NCI-H748 treated with DMSO at 0.1 percent for 48 hours (cell line): ENCODE measurements at places on chromosomes 1 and 21.

DNA sequence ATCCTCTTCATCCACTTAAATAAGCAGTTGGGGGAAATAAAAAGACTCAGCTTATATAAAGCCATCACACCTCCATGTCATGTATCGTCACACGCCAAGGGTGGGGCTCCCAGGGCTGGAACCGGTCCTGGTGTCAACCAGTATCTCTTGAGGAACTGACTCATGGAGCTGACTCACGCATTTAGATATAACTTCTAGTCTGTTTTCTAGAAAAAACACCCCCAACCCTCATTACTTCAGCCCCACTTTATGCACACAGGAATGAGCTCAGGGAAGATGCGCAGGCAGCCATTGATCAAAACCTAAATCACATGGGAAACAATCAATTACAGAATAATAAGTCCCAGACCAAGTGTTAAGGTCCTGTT lies 6.9 kb upstream of the IL22RA1 start:
- no peak for DNase-seq

DNA sequence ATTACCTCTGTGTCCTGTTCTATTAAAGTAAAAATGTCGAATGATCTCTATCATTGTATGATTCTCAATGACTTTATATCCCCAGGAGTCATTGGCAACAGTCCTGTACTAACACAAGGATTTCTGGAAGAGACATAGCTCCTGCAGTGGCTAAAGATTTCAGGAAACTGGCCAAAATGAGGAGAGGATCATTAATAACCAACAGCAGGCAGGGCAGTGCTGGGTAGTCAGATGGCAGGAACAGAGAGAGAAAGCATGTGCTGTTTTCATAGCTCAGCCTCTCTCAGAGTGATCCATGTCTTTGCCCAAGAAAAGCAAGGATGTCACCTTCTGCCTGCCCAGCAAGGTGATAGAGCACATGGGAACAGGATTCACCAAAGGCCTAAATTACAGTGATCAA lies 604.7 kb upstream of the PLXNA2 start:
- no peak for DNase-seq

GRCh38 chr21:25759573-25759972 lies 24.8 kb downstream of the GABPA start:
- DNase-seq = no peak

DNA sequence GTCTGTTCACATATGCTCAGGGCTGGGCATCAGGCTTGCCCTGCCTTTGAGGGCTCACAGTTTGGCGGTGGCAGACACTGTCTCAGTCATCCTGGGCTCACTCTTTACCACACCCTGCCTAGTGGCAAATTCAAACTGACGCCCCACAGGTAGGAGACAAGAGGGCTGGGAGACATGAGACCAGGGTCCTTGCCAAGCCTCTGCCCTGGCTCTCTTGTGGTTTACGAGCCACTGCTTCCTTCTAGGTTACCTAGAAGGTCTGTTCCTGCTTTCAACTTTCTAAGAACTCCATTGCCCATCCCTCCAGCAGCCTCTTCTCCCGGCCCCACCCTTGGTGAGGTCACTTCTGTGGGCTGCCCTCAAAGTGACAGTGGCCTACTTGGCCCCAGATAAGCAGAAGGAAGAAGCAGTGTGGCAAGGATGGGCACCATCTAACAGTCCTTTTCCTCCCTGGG lies 10.5 kb downstream of the KIF21B start:
- no peak for DNase-seq

- DNase-seq = no peak
These were observed 17.8 kb downstream of the YBX1 start for GRCh38 chr1:42700006-42700405.

DNA sequence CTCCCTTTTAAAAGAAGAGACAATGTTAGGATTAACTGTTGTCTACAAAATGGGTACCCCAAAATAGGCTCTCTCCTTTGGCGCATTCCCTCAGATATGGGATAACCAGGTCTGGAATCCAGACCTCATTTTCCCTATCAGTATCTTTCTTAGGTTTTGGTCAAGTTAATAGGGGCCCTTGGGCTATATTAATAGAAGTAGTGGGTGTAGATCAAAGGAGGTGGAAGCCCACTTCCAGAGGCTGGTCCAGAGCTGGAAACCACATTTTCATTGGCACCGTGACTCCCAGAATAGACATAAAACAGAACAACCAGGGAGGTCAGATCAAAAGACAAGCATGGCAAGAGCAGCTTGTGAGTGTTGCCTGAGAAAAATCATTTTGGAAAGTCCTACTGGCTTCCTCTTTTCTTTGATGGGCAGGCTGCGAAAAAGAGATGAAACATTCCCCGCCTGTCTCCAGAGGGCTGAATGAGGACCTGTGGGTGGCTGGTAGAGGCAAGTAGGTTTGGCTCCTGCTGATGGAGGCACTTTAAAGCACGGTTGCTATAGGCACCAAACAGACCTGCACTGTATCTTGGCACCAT lies 25.8 kb upstream of the KIF21B start:
- no peak for DNase-seq

DNA sequence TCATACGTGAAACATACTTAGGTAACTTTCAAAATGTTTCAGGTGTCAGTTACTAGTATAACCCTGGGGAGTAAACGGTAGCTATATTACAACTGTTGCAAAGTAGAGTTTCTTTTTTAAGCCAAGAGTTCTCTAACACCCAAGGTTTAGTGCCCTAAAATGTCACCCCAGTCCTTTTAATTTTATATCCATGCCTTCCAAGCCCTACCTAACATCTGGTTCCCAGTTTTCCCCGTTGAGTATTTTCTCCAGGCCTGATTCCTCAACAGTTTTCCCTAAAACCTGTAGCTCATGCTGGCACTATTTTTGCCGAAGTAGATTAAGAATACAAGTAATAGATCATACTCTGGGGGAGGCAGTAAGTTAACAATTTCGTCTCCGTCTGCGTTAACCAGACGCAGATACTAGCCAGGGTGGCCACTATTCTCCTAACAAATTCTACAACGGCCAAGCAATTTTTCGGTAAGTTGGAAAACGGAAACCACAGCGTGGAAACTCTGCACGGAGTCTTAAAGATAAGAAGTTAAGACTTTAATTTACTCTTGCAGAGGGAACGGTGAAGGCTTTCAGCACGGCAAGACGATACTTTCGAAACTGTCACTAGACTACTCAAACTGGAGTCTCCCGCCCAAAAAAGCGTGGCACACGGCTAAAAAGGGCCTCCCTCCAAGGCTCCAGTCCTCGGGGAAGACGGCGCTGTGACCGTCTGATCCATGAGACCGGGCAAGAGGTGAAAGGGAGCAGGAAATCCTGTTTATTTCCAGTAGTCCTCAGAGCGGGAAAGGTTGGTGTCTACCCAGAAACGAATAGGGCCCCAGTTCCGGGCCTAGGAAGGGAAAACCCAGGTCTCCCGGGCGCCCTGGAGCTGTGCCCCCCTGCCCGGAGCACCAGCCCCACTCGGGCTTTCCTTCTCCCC lies 945 bp downstream of the SRSF4 start:
- peak; percentile 47 for DNase-seq

- peak; percentile 32 for DNase-seq
These were observed 23.4 kb downstream of the C8A start for GRCh38 chr1:56877973-56878372.

DNA sequence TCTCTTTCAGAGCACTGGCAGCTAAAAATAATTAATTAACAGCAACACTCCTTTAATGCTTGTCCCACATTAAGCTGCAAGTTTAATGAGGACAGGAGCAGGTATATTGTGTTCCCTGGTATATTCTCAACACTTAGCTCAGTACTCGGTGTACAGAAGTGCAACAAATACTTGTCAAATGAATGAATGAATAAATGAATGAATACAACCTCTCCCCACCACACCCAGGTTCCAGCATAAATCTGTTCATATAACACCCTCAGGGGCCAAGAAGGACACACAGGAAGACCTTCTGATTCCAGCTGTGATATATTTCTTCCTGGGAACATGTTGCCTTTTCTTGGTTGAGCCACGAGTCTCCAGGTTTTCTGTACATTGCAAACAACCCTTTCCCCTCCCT lies 38.1 kb upstream of the RD3 start:
- no peak for DNase-seq

DNA sequence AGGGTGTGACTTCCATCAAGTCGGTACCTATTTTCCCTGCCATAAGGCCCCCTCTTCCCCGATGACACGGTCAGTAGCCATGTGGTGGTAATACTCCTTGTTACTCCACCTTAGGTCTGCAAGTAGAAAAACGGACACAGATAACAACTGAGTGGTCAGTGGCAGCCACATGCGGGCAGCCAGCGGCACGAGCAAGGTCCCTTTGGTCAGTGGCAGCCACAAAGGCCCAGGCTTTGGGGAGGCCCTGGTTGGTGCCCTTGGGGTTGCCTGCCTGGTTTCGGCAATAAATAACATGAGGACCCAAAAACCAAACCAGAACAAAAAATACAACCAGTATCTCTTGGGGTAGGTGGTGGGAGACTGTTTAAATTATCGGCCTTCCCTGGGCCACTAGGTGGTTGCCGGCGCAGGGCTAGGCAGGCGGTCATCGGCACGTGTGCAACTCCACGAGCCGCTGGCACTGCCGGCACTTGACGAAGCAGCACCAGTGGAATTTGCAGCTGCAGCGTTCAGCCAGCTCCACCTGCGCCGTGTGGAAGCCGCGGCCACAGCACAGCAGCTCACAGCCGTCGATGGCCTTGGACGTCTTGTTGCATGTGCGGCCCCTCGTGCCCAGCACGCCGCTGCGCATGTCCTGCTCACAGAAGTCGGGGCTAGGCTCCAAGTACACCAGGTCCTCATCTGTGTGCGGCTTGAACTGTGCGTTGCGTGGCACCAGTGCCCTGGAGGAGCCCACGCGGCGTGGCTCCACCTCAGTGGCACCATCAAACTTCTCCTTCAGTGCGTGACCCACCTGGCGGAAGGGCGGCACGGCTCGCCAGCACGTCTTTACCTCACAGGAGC lies 23.1 kb downstream of the WNT4 start:
- DNase-seq = no peak

- DNase-seq = no peak
These were observed 31.0 kb downstream of the SUSD4 start for GRCh38 chr1:223332997-223333396.

- DNase-seq = no peak
These were observed 20.8 kb downstream of the ATP1B1 start for GRCh38 chr1:169127305-169127704.

GRCh38 chr1:202131956-202132821 lies 9.5 kb downstream of the GPR37L1 start:
- DNase-seq = no peak

DNA sequence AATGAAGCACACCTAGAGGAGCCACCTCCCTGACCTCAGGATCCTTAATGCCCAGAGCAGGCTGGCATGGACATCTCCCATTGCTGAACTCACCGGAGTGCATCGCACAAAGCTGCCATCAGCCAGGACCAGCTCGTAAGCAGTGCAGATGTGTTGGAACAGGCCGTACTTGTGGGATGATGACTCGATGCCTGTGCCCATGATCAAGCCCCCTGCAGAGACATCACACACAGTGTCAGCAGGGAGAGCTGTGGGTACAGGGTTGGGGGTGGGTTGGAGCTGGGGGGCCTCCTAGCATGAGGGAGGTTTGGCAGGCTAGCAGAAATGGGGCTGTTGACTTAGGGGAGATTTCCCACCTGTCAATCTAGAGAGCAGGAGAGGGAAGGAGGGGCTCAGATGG lies 12.0 kb downstream of the DHCR24 start:
- no peak for DNase-seq

DNA sequence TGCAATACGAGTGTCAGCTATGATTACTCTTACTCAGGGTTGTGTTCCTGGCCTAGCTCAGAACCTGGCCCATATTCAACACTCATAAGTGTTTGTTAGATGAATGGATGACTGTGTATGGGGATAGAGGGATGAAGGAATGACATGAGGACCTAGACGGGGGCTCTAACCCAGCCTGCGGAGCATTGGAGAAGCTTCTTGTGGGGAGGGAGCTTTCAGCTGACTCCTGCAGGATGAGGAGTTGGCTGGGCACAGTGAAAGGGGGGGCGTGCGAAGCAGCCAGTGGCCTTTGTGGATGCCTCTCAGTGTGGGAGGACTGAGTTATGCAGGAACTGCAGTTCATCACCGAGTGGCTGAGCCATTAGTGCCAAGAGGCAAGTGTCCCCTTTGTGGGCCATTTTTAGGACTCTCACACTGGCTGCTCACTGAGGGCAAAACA lies 1.2 kb upstream of the EXTL1 start:
- no peak for DNase-seq

- no peak for DNase-seq
These were observed 3.3 kb downstream of the NCSTN start for GRCh38 chr1:160346463-160346862.

- DNase-seq = no peak
These were observed 613.4 kb upstream of the ADAMTS5 start for GRCh38 chr21:27580276-27580675.

DNA sequence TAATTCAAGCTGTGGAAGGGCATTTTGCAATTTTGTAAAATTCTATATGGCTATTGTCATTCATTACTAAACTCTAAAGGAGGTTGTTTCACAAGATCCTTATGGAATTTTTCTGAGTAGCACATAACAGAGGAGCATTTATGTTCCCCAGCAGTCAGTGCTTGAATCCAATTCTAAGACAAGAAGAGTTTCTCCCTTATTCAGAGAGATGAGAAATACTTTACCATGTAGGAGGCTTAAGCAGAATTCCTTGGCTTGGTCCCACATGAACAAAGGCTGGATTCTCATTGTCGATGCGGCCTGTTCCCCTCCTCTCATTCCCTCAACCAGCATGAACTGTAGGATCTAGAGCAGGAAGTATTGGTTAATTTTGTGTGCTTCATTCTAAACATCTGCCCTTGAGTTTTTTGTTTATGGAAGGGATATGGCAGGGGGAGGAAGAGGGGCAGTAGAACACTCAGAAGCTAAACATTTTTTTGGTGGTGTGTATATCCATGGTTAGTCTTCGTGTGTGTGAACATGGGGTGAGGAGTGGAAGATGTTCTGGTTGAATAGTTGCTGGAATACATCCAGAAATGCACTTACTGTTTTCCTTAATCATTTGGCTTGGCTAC lies 74.3 kb downstream of the LAMC1 start:
- DNase-seq = no peak

DNA sequence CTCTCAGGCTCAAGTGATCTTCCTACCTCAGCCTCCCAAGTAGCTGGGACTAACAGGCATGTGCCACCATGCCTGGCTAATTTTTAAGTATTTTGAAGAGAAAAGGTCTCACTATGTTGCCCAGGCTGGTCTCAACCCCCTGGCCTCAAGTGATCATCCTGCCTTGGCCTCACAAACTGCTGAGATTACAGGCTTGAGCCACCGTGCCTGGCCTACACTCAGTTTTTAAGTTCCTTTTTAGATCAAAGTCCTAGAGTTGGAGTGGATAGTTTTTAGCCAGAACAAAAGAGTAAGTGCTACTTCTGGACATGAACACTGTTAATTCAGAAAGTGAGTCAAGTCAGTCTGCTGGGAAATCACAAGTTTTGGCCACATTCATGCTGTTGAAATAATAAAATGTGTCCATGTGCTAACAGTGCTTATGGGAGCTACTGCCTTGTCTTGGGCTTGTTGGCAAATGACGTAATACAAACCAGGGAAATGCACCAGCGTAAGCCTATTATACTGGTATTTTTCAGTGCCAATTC lies 84.2 kb downstream of the NDUFS5 start:
- DNase-seq = no peak
